Stimulated activated CD4-positive, alpha-beta T cell treated with anti-CD3 and anti-CD28 coated beads, Interleukin-1b, Interleukin-23, amount 100 ng/mL, for 1 hour (primary cell): ENCODE measurements at places on chromosomes 1 and 21.

- DNase-seq: no peak
Observed at GRCh38 chr1:58848818-58849411, 65.1 kb upstream of the JUN start.

DNA sequence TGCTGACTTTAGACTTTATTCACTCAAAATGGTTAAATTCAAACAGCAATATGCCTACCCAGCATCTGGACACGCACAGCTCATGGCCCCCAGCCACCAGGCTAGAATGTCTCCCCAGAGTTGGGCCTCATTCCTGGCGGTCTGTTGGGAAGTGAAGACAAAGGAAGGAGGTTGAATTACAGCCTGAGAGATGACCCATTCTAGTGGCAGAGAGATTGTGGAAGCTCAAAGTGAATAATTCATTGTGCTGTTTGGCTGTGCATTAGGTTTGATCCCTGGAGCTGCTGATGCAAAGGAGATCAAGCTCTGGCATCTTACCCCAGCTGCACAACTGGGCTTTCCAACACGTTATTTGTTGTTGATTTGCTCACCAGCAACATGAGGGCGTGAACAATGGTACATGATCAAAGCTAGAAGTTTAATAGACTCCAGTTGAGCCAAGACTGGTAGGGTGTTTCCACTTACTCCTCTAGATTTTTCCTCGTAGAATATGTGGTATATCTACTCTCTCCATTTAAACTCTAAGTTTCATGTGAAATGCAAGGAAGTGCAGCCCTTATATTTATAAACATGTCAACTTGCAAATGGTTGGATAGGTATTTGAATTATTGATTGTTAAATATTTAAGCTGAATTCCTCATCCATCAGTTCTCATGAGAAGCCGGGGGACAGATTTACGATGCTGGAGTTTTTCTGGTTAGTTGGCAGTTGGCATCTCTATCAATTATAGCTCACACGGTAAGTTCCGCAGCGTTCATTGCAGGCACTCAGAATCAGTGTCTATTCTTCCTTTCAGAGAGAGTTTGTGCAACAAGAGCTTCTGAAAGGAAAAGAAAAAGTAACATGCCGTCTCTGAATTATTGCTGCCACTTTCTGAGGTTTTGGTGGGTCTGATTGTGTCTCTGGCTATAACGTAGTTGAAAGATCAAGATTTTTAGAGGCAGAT, 222.7 kb downstream of the TM2D1 start:
- DNase-seq: no peak

- DNase-seq: no peak
Observed at GRCh38 chr1:186102547-186103148, 272.4 kb downstream of the TPR start.

- no peak for DNase-seq
Observed at GRCh38 chr1:212532469-212533147, 76.0 kb upstream of the ATF3 start.

DNA sequence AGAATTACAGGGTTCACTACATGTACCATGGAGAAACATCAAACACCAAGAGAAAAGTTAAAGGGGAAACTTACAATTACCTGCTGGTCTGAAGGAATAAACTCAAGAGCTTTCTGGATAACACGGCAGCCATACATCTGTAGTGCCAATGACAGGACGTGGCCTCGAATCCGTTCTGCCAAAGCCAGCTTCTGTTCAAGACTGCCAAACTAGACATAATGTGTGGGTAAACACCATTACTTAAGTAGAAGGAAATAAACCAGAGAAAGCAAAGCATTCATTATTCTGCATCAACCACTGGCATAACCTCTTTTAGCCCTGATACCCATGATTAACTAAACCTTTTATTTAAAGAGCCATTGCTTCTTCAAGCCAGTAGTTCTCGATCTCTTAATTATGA, 41.5 kb upstream of the SDC3 start:
- DNase-seq: no peak

DNA sequence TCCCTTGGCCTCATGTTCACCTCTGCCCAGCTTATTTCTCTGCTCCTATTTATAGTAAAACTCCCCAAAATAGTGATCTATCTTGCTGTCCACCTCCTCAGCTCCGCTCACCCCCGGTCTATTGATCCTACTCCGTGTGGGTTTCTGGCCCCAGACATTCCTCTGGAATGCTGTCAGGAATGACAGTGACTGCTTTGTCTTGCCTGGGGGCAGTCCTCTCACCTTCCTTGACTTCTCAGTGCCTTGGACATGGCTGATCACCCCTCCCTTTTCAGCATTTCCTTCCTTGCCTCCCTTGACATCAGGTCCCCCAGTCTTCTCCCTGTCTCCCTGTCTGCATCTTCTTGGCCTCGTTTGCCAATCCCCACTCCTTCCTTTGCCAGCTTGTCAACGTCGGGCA, 108.1 kb upstream of the BACE2 start:
- no peak for DNase-seq

GRCh38 chr1:170545476-170545875, 13.5 kb downstream of the GORAB start:
- no peak for DNase-seq

DNA sequence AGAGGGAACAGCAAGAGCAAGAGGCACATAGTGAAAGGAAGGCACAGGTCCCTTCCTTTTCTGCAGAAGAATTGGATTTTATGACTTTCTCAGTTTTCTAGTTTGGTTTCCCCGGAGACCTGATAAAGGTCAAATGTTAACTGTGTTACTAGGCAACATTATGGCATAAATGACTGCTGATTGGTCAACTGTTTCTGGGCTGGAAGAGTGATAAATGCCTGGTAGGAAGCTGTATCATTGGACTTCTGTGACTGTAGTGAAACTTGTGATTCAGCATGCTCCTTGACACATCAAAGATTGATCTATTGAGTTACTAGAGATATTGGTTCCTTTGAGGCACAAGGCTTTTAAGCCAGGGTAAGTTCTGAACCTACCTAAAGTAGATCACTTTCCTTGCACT, 55.7 kb downstream of the LRRC8C start:
- DNase-seq: no peak

DNA sequence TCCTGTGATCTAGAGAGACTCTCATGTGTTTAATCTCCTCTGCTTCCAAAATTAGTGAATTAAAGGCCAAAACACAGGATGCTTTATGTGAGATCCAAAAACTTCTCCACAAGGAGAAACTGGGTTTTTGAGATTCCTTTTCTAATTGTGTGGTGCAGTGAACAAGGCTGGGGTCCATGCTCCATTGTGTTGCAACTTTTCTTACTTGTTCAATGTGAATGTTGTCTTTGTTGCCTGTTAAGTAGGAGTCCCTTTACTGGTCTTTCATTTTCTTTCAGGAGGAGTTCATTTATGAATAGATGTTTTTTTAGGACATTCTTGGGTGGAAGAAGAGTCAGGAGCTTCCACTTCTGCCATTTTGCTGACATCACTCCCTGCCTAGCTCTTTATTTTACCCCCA, 40.6 kb upstream of the CFHR3 start:
- no peak for DNase-seq

- DNase-seq: no peak
Observed at GRCh38 chr1:200692316-200692715, 22.6 kb upstream of the DDX59 start.

DNA sequence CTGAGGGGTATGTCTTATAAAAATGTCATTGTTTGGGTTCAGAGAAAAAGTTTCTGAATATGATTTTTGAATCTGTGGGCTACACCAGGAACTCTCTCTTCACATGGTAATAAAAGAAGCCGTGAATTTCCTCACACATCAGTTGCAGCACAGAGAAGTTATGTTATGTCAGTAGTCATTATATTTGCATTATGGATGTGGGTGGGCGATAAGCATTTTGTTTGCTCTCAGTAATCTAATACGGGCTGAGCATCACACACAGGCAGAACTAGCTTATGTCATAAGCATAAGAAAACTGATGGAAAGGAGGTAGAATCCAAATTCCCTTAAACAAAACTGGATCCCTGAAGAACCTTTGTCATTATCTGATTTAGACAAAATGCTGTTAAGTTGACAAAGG, 70.8 kb downstream of the PRDM2 start:
- no peak for DNase-seq

- no peak for DNase-seq
Observed at GRCh38 chr1:227335242-227336020, 17.1 kb upstream of the CDC42BPA start.

DNA sequence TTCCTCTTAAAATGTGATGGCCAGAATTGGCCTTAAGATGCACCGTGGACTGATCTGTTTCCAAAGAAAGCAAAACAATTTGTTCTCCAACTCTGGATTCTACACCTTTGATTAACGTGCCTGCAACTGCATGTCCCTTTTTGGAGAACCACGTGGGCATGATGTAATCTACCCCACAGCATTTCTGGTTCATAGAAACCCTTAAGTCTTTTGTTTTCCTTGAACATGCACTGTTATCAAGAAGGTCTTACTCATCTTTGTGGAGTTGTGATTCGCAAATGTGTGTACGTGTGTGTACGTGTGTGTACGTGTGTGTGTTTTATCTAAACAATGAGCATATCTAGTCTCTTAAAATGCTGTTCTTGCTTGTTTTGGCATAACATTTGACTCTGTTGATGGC, 57.8 kb downstream of the LPAR3 start:
- DNase-seq: no peak

GRCh38 chr1:169160845-169161495, 54.5 kb downstream of the ATP1B1 start:
- no peak for DNase-seq

- no peak for DNase-seq
Observed at GRCh38 chr1:223363057-223363855, 720 bp downstream of the SUSD4 start.

DNA sequence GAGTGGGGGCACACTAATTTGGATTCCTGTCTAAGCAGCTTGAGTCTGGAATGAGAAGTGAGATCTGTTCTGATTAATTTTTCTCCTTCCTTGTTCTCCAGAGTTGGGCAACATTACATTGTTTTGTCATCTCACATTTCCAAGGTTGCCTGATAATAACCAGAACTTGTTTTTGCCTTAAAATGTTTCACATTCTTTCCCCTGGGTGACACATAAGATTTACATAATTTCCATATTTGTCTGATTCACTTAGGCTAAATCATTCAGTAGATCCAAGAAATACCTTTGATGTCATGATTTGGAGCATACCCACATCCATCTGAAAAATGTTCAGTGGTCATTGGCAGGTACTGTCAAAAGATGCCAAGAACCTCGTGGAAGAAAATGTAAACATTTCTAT, 60.3 kb downstream of the XCL2 start:
- DNase-seq: no peak

DNA sequence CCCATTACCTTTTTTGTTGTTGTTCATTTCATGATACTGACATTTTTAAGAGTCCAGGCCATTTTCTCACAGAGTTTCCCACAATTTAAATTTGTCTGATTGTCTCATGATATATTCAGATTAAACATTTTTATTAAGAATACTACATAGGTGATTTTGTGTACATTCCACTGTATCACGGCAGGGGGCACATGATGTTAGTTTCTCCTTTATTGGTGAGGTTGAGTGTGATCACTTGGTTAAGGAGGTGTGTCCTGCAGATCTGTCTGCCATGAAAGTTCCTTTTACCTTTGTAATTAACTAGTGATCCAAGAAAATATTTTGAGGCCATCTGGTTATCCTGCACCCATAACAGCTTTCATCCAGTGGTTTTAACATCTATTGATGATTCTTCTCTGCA, 11.8 kb downstream of the RTCA start:
- no peak for DNase-seq

DNA sequence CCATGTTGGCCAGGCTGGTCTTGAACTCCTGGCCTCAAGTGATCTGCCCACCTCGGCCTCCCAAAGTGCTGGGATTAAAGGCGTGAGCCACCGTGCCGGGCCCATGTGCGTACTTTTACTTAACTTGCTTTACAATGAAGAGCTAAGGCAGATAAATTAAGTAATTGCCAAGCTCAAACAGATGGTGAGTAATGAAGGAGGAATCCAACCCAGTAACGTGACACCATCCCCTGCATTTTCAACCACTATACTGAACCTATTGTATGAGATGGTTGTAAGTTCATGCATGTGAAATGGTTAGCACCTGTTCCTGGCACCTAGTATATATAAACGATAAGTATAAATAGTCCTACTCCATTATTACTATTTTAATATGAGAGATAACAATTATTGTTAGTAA, 588.0 kb upstream of the BEND5 start:
- DNase-seq: no peak

DNA sequence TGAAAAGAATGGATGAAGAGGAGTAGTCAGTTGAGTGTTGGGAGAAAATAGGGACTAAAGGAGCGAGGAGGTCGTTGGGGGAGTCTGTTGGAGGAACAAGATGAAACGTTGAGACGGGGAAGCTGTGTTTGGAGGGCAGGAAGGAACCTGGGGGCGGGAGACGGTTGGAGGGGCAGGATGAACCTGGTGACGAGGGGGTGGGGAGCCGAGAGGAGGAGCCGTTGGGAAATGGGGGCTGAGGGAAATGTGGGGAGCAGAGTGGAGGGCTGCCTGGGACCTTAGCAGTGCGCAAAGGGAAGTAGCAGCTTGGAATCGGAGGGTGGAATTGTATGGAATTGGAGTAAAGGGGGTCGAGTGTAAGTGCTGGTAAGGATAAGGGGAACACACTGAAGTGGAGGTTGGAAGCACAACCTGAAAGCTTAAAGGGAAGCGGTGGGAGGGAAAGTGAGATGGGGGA, 630 bp downstream of the MTF2 start:
- DNase-seq: no peak

DNA sequence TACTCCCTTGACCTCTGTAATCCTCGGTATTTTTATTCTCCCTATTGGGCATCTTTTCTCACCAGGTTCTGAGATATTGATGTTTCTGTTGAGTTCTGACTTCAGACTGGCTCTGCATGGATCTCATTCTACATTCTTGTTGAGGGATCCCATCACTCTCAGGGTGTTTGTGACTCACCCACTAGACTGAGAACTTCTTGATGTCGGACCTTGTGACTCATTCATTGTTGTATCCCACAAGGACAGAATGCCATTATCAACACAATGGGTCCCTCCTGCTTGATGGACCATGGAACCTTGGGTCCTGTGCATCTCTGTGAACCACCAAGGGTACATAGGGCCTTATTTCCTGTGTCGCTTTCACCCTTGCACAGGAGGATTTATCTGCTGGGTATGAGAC, 174.1 kb downstream of the PBX1 start:
- DNase-seq: no peak

DNA sequence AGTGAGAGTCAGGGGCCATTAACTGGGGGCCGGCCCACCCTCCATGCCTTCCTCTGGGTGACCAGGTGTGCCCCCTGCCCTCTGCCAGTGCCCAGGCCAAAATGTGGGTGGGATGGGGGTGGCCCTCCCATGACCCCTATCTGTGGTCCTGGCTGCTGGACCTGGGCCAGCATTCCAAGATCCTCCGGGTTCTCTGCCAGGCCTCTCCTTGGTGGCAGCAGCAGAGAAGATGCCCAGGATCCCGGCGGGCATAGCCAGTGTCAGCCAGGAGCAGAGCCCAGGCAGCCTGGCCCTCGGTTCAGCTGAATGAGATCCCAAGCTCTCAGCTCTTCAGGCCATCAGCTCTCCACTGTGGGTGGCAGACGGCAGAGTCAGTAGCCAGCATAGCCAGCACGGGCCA, 31.3 kb upstream of the ACTRT2 start:
- no peak for DNase-seq

GRCh38 chr1:43912607-43913006, 21.0 kb upstream of the ARTN start:
- no peak for DNase-seq
